ENCODE measurements at places on chromosomes 1 and 21. TPM values are rescaled to one million over a fixed set of nuclear protein-coding genes. Genes with fewer than 3 reads are reported as not detected.

- no peak for DNase-seq
Observed at GRCh38 chr1:186152620-186153239, 222.3 kb downstream of the TPR start.

DNA sequence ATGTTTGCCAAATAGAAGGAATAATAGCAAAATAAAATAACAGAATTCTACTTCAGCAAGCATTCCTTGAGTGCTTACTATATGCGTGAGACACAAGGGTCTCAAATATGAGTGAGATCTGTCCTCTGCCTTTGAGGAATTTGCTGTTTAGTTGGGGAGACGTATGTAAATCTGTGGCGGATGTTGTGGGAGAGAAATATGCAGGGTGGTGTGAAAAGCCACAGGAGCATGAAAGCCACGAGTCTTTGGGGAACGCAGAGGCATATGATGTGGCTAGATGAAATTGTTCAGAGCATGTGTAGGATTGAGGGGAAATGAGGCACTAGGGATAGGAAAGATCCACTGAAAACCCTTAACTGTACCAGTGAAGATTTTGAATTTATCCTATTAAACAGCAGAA is 244.4 kb downstream of the PBX1 start:
- no peak for DNase-seq

DNA sequence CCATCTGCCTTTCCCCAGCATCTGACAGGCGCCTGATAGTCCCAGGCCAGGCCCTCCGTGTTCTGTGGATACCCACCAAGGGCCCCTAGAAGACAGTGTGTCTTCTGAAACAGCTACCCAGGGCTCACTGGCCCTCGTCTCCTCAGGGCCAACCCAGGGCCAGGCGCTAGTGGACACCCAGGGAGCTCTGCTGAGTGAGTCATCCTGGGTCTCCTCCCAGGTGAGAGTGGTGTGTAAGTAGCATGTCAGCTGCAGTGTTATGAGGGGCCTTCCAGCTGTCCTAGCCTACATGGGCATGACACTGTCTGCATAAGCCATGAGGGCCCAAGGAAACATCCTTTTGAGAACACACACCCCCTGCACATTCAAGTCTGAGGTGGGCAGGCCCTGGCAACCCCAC is 36.7 kb downstream of the CHD5 start:
- no peak for DNase-seq

Gene OR1C1
- 0.08 TPM for polyA plus RNA-seq

Gene MARK1
- 10.6 TPM for polyA plus RNA-seq

Gene GUCA2B
- not detected for polyA plus RNA-seq

All from left kidney (tissue), 8 donors.